HFF-Myc (cell line): ENCODE measurements at places on chromosomes 12 and 14.

- no peak for DNase-seq
Measured at GRCh38 chr12:101238800-101239329, 28.8 kb upstream of the SLC5A8 start.

DNA sequence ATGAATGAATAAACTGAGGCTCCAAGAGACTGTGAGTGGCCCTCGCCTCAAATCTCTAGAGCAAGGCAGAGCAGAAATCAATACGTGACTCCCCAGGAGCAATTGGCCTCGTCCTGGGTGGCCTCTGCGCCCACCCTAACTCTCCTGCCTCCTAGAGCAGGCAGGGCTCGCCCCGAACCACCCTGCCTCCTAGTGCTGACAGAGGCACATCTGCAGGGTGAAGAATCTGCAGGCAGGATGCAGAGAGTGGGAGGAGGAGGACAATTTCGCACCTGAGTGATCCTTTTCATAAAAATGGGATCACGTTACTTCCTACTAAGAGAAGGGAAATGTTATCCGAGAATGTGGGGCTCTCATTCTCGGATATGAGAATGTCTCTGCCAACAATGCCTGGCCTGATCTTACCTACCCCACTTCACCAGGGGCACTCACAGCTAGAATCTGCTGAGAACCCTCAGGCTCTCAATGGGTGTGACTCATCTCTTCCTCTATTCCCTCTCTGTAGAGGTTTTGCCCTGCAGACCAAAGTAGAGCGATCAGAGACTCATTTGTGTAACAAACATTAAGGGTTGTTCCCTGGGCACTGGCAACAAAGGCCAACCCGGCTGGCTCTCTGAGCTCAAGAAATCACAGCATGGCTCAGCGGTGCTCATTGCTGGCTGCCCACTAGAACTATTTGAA lies 61.7 kb upstream of the BCL2L14 start:
- no peak for DNase-seq

GRCh38 chr12:58932806-58933681 lies 12.7 kb upstream of the LRIG3 start:
- no peak for DNase-seq

GRCh38 chr14:55075628-55076175 lies 24.3 kb downstream of the MAPK1IP1L start:
- no peak for DNase-seq

DNA sequence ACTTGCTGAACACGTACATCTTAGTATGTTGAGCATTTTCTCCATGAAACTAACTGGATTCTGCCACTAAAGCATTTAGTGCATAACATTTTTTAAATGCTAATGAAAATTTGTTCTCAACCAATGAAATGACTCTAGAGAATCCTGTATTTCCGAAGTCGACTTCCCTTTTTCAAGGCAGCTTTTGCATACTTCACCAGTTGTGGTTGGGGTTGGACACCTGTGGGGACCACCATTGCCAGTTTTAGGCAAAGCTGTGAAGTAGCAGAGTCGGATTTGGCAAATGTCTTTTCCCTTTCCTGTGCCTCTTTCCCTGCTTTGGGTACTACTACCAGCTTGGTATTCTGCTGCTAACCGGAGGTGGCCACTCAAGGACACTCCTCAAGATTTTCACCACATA lies 349.2 kb downstream of the BCAT1 start:
- no peak for DNase-seq

DNA sequence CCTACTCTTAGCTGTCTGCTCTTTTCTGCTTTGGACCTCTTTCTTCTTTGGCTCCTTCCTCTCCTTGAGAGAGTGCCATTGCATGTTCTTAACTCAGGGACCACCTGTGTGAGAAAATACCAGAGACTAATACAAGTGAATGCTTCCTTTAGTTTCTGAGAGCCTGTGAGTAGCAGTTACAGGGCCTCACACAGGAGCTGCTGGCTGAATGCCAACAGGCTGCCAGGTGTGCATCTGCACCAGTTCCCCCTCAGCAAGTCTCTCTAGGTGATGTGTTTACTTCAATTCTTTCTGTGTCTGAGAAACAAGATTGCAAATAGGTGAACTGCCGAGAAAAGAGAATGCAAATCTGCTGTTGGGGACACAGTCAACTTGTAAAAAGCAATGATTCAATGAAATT lies 108.2 kb downstream of the STXBP6 start:
- no peak for DNase-seq

- DNase-seq: no peak
Measured at GRCh38 chr14:96986256-96987085, 189.3 kb downstream of the VRK1 start.

GRCh38 chr12:69685810-69686209 lies 13.3 kb downstream of the BEST3 start:
- DNase-seq: no peak

- no peak for DNase-seq
Measured at GRCh38 chr12:124854637-124855184, 9.0 kb downstream of the SCARB1 start.

DNA sequence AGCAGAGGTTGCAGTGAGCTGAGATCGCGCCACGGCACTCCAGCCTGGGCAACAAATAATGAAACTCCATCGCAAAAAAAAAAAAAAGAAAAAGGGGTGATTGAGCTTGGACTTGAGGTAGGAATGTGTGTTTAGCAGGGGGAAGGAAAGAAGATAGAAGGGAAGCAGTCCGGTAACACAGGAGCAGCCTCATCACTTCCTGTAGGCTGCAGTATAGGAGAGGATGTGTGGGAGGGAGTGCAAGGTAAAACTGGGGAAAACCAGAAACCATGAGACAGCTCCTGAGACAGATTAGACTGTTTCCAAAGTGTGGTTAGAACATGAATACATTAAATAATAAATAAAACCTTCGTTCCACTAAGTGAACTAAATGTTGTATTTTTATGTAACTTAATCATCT lies 49.2 kb downstream of the FGD4 start:
- no peak for DNase-seq

GRCh38 chr14:61536661-61537562 lies 158.4 kb upstream of the HIF1A start:
- no peak for DNase-seq

DNA sequence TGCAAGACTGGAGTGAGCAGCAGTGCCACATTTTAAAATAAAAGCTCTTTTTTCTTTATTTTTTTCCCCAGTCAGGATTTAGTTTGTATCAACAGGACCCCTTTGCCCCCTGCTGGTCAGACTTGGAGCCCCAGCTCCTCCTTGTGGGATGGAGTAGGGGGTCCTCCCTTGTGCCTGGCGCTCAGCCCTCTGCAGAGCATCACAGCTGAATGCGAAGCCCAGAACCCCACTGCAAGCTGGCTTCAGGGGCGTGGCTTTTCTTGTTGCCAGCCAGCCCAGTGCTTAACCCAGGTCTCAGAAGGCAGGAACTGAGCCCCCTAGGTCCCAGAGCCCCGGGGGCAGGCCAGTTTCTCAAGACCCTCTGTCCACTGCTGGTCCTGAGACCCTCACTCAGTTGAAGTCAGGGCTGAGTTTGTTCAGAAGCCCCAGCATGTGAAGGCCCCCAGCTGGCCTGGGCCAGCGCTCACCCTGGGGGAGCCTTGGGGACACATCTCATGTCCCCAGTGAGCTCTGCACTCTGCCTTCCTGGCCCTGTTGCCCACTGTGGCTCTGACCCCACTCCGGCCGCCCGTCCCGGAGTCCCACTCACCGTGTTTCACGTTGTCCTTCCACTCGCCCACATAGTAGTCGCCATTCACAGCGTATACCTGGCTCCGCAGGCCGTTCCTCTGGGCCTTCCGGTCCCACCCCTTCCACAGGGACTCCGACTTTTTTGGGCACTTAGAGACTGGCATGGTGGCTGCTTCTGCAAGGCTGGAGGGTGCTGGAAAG lies 519 bp downstream of the MORN3 start:
- DNase-seq: no peak

GRCh38 chr12:3668479-3669165 lies 84.3 kb downstream of the CRACR2A start:
- DNase-seq: no peak
